ENCODE measurements at places on chromosomes 4 and X.

GRCh38 chr4:115228851-115229250, 115.4 kb upstream of the NDST4 start:
- no peak for DNase-seq

- DNase-seq = no peak
Observed at GRCh38 chr4:187711586-187711985, 284.0 kb upstream of the ZFP42 start.

- no peak for DNase-seq
Observed at GRCh38 chr4:90007494-90008167, 113.0 kb downstream of the MMRN1 start.

- DNase-seq = no peak
Observed at GRCh38 chr4:66972087-66972486, 573.2 kb downstream of the CENPC start.

DNA sequence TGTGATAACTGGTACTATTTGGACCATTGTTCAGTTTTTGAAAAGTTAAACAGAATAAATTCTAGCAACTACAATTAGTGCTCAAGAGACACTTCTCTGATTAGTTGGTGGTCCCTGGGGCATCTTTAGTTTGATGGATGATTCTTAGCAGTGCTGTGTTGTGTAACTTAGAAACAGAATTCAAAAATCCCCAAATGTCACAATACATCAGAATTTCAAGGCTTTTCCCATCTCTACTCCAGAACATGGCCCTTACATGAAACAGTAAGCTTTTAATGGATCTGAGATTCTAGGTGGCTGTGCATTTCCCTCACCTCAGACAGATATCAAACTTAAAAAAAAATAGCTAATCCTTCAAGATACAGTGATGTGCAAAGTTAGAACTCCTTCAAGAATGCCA, 104.4 kb upstream of the CXCL13 start:
- DNase-seq = no peak

DNA sequence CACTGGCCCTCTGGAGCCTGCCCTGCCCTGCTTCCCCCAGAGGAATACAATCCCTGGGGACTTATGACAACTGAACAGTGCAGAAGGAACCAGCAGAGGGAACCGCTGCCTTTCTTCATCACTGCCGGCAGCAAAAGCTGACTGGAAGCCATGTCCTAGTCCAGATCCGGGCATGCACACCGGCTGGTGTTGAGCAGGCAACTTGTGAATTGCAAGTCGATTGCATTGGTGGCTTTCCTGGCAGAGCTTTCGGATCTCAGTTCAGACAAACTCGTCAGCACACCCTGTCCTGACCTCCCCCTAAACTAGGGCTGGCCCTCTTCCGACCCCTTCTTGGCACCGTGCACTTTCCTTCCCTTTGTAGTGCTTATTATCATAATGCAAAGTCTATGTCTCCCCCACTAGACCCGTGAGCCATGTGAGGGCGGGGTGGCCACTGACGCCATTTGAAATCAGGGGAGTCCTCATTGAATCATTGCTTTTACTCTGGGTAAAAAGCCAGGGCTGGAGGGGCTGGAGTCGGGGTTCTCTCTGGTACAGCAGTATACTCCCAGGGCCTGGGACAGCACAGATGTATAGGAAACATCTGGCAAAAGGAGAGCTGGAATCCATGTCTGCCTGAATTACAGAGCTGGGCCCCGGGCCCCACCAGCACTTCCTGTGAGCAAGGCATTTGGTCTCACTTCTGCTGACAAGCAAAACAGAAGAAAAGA, 1.8 kb downstream of the ARHGAP4 start:
- DNase-seq = peak; percentile 57

DNA sequence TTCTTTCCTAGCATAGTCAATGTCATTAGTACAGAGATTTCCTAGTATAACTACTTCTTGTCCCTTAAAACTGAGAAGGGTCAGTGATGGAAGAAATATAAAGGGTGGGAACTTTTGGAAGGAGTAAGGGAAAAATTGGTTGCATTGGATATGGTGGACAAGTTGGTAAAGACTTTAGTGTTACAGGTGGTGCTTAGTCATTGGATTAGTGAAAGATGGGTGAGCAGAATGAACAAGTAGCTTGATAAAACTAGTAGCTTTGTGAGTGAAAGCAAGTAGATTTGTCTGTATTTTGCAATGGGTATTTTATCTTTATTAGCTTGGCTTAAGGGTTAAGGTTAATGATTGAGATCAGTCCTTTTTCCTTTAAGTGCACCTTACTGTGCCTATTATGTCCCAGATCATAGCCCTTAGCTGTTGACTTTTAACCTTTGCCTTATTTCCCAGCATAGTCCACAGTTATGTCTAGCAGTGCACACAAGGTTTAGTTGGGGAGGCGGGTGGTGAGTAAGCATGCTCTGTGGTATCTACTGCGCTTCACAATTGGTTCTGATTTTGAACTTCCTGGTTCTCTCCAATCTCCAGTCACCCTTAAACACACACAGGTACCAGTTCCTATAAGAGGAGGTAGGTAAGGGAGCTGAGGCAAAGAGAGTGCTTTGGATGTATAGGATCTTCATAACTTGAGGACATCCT, 9.5 kb downstream of the WDR44 start:
- no peak for DNase-seq

GRCh38 chrX:57977992-57978391, 67.7 kb upstream of the ZXDA start:
- DNase-seq = no peak

DNA sequence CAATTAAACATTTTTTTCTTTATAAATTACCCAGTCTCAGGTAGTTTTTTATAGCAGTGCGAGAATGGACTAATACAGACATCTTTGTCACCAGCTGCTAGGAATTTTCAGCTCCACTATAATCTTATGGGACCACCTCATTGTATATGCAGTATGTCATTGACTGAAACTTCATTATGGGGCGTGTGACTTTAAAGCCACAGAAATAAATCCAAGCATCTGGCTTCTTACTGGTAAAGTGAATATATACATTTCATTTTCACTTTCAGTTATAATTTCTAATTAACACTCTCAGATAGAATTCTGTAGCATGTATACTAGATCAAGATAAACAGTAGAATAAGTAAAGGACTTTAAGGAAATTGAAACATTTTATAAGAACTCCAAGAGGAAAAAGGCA, 21.9 kb downstream of the IL15 start:
- no peak for DNase-seq

- DNase-seq = no peak
Observed at GRCh38 chr4:69095301-69095731, 958 bp upstream of the UGT2B7 start.

GRCh38 chr4:81919223-81919622, 447.5 kb upstream of the RASGEF1B start:
- no peak for DNase-seq

- DNase-seq = no peak
Observed at GRCh38 chrX:110086916-110087484, 84.1 kb downstream of the TMEM164 start.

DNA sequence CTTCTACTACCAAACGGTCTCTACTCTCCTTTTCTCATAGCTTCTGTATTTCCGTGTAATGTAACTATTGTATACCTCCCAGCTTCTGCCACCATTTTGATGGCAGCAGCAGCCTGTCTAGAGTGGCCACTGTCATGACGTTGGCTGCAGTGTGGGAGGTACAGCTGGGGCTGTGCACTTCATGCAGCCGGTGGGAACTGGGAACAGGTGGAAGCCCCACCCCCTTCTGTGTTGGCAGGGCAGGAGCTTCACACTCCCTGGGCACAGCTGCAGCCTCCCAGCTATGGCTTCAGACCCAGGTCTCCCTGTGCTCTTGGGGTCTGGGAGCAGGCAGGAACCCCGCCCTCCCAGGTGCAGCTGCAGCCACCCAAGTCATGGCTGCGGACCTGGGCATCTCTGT, 49.8 kb upstream of the SEC24B start:
- DNase-seq = no peak

DNA sequence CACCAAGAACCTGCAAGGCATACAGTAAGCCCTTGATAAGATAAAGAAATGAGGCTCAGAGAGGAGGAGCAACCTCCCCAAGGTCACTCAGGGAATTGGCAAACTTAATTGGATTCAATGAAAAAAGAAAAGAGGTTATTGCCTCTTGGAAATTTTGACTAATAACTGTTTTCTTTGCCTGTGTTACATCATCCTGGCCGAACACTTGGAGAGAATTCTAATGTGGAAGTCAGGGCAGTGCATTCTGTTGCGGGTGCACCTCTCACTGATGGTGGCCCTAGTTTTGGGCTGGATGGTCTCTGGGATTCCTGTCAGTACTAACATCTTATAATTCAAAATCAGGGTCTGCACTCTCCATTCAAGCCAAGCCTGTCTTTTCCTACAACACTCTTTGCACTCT, 186.2 kb upstream of the BCOR start:
- DNase-seq = no peak

DNA sequence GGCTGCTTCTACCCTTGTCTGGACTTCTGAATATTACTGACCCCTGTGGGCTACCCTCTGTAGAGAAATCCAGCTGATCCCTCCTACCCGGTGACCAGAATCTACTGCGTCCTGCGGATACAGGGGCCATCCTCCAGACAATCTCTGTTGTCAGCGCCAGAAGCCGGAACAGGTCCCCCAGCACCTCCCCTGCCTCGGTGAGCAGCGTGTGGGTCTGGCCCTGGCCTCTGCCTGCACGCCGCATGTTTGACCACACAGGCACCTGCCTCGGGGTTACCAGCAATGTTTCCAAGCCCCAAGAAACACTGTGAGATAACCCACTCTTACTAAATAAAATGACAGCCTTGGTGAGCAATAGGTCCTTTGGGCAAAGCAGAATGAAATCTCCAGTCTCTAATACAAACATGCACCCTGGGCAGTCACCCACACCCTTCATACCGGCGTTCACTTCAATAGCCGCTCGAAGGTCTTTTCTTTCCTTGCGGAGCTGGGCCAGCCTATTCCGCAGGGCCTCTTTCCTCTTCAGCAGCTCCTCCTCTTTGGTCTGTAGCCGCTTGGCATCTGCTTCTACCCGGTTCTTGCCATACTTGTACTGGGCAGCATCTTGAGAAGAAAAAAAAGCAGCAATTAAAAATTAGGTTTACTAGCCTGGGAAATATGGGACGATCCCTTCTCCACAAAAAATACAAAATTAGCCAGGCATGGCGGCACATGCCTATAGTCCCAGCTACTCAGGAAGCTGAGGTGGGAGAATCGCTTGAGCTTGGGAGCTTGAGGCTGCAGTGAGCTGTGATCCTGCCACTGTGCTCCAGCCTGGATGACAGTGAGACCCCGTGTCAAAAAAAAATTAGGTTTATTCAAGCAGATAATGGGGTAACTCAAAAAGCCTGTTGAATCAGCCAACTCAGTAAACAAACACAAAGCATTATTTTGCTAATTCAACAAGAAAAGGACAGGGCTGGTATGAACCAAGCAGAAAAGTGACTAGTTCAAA, 165.1 kb downstream of the AFAP1 start:
- DNase-seq = no peak

DNA sequence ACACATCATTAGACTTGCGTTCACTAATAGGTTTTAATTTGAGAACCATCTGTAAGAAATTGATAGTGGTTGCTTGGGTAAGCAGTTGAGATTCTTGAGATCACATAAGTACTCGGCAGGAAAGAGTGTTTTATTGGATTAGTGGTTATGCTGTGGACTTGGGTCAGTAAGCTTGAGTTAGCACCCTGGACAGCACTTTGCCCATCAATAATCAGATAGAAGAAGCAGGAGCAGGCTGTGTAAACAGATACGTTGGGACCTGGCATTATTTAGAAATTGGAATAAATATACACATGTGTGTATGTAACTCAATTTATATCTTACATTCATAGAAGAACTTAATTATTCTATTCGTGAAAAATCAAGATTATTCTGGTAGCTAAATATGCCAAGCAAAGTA, 357.5 kb upstream of the SMIM31 start:
- DNase-seq = no peak

DNA sequence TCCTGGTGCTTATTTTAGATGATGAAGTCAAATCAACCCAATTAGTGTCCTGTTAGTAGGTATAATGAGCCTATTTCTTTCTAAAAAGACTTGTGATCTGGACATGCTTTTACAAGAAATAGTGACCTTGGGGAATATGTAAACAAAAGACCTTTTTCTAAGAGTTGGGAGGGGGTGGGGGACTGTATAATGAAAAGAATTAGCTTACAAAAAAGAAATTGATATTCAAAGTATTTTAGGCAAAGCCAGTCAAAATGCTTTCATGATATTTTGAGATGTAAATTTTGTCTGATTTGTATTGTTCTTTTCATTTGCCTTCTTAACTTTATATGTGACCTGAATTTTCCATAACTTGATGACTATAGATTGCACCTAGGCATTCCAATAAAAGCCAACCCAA, 114.6 kb downstream of the DCTD start:
- no peak for DNase-seq

GRCh38 chr4:123397144-123398065, 810 bp downstream of the SPRY1 start:
- peak; percentile 44 for DNase-seq

- DNase-seq = no peak
Observed at GRCh38 chrX:110667706-110668105, 127.9 kb downstream of the CHRDL1 start.

DNA sequence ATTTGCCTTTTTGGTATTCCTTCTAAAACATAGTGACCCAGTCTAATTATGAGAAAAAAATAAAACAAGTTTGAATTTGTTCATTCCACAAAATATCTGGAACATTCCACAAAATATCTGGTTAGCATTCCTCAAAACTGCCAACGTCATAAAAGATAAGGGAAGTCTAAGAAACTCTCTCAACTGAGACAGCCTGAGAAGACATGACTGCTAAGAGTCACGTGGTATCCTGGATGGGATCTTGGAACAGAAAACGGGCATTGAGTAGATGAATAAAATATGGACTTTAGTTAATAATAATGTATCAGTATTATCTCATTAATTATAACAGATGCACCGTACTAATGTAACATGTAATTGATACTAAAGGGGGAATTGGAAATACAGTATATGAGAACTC, 280.9 kb downstream of the ARAP2 start:
- no peak for DNase-seq

DNA sequence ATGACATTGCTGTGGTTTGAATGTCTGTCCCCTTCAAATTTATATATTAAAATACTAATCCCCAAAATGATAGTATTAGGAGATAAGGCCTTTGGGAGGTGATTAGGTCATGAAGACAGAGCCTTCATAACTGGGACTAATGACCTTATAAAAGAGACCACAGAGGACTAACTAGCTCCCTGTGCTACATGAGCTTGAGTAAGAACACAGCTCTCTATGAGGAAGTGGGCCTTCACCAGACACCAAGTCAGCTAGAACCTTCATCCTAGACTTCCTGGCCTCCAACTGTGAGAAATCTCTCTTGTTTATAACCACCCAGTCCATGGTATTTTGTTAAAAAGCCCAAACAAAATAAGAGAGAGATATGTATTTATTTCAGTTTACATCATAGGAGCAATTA, 242.2 kb upstream of the CTSO start:
- peak; percentile 25 for DNase-seq

DNA sequence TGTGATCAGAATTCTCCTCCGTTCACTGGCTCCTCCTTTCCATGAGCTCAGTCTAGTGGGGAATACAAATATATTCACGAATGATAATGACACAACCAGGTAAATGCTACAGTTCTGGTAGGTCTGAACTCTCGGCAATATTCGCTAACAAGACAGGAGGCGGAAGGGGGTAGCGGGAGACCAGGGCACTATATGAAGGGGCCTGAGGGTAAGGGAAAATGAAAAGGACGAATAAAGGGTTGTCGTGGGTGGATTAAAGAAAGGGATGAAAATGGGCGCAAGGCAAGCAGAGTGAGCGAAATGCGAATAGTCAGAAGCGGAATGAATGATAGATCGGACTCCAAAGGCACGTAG, 743 bp downstream of the NKAP start:
- DNase-seq = no peak

- DNase-seq = peak; percentile 48
Observed at GRCh38 chr4:42995343-42995944, 102.9 kb downstream of the GRXCR1 start.

All from GM13977 (cell line).